ENCODE measurements at places on chromosomes 5 and 9.

DNA sequence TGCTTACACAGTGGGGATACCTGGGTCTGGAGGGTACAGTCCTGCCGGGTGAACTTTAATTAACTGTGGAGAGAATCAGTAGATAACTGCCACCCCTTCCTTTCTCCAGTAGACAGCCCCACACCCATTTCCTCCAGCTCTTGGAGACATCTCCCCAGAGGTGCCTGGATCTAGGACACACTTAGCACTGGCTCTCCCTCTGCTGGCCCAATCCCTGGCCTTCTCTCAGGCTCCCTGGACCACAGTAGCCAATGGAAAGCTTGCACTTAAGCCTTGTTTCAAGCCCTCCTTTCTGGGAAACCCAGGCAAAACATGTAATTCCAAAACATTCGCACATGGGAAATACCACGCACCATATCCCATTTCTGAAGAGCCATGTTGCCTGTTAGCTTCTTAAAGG lies 169.2 kb upstream of the GAS1 start:
- DNase-seq = no peak

- DNase-seq = no peak
Observed at GRCh38 chr5:95818181-95819147, 4.1 kb downstream of the GLRX start.

DNA sequence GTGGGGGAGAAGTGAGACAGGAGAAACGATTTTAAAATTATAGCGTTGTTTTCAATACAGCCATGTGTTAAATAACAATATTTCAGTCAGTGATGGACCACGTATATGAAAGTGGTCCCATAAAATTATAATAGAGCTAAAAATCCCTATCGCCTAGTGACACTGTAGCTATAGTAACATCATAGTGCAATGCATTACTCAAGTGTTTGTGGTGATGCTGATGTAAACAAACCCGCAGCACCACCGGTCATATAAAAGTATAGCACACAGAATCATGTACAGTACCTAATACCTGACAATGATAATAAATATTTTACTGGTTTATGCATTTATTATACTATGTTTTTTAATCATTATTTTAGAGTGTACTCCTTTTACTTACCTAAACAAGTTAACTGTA lies 407.4 kb upstream of the SEMA6A start:
- no peak for DNase-seq

DNA sequence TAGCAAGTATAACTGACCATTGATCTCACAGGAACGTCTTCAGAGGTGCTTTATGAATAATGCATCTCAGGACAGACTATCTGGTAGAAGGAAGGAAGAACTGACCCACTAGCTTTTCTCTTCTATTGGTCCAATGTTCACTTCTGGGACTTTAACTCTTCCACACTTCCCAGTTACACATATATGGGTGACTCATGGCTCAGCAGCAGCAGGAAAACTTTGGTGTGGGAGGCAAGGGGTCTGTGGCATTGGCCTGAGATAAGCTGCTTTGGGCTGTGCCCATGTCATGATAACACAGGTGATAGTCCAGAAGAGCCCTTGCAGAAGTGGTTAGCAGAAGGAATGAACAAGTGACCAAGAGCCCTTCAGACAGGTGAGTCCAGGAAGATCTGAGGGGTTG lies 148.8 kb downstream of the RAB3C start:
- DNase-seq = no peak

GRCh38 chr5:5006548-5006947 lies 133.6 kb upstream of the ADAMTS16 start:
- DNase-seq = no peak

DNA sequence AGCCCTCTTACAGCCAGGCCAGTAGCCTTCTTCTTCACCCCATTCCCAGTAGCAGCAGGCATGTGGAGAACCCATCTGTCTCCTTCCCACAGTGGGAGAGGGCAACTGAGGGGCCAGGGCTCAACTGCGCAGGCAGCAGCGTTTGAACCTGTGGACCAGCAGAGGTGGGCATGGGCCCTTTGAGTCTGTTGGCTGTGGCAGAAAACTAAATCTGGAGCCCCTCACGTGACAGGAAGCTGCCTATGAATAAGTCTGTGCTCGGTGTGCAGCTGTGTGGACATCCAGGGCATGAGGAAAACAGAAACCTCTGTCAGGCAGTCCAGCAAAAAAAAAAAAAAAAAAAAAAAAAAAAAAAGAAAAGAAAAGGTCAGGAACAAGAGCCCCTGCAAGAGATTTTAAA lies 189.2 kb upstream of the NR3C1 start:
- no peak for DNase-seq

DNA sequence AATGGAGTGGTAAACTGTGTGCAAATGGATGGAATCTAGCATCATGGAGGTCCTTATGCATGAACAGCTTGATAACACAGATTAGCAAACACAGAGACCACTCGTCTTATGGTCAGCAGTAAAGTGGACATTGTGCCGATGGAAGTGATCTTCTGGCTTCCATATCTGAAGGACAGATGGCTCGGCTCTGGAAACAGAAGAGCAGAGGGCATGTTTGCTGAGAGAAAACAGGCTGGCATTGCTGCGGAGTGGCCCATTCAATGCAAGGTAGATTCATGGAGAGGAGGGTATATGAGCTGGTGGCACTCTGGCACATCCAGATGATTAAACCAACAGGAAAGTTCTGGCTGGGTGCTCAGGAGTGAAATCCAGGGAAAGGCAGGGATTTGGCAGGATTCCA lies 513.2 kb downstream of the DIRAS2 start:
- no peak for DNase-seq

- no peak for DNase-seq
Observed at GRCh38 chr5:177496727-177497291, 595 bp downstream of the PDLIM7 start.

- DNase-seq = no peak
Observed at GRCh38 chr9:34568774-34569173, 20.8 kb downstream of the CNTFR start.

- DNase-seq = no peak
Observed at GRCh38 chr9:76772686-76773445, 8.6 kb downstream of the PCA3 start.

- DNase-seq = no peak
Observed at GRCh38 chr9:131233995-131234394, 42.3 kb downstream of the FAM78A start.

DNA sequence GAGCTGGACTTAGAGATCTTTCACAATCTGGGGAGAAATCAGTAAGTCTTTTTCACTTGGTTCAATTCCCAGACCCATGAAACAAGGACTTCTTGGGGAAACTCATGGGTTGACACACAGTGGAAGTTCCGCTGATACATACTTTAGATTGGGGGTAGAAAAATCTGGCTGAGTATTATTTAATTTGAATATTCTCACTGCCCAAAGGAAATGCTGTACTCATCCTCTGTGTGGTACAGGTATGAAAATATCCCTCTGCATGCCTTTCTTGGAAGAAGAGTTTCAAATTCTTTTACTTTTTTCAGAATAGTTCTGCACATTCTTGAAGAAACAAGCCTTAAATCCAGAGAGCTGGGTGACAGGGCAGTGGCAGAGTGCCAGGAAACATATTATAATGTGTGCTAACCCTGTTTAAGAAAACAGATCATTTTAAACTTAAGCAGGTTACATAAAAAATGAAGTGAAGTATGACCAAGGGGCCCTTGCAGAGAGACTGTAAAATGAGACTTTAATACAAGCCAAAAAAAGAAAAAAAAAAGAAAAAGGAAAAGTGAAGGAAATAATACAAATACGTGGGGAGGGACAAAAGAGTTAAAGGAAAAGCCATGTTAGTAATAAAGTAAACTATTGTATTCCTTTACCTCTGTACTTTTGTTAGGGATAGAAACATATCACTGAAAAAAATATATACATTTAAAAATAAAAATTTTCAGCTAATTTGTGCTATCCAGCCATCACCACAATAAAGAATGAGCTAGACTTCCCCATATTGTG lies 173.4 kb upstream of the NR3C1 start:
- no peak for DNase-seq

- DNase-seq = no peak
Observed at GRCh38 chr9:107782789-107783188, 293.2 kb upstream of the KLF4 start.

GRCh38 chr9:27791311-27791710 lies 218.0 kb upstream of the C9orf72 start:
- DNase-seq = no peak

- DNase-seq = no peak
Observed at GRCh38 chr5:142922223-142922952, 152.2 kb downstream of the ARHGAP26 start.

- DNase-seq = no peak
Observed at GRCh38 chr5:91219803-91220371, 163.2 kb downstream of the ARRDC3 start.

DNA sequence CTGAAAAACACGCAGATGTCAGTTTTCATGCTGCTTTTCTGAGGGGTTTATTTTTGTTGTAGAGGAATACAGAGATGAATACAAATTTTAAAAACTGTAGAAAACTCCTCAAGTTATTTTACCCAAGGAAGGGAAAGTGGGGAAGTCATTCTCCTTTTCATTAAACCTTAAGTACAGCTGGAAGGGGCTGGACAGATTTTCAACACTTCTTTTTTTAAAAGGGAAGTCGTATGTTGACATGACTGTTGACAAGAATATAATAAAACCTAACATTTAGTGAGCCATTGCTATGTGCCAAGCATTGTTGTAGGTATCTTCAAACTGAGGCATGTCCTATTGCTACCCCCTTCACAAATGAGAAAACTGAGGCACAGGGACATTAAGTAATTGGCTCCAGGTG lies 235.7 kb upstream of the ELL2 start:
- no peak for DNase-seq

DNA sequence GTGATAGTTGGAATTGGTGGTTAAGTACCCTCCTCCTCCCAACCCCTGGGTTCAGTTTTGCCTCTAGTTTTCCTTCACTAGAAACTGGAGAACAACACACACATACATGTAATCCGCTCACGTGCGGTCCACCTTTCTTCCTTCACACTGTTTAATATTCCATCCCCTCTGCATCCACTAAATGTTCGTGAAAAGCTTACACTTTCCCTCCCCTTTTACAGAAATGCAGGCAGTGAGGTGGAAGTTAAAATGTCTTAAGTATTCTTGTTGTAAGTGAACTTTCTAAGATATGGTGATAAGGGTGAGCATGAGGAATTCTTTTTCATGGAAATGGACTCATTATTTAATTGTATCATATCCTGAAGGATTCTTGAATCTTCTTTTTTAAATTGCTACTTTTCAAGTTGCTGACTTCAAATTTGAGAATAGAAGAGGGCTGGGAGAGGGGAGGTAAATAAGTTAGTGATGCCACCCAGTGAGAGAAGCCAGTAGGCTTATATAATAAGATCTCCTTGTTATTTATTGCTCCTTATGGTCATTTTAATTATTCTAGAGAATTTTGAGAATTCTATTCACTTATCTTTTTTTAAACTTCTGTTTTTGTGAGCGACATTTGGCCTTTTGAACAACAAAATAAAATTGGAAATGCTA lies 90.2 kb downstream of the TLE4 start:
- no peak for DNase-seq

DNA sequence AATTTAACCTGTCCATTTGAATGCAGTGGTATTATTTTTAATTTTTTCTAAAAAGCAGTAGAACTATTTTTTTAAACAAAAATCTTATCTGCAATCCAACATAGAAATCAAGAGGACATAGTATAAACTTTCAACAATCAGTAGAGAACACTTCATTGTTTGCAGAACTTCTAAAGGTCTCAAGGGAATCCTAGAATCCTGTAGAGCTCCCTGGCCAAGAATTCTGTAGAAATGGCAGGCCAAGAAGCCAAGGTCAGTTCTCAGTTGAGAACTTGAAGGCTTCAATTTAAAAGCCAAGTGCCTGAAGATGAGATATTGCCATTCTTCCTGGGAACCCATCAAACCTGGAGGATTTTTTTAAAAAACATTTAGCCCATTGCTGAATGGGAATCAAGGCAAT lies 199.2 kb upstream of the KLF4 start:
- DNase-seq = no peak

GRCh38 chr5:173835131-173835530 lies 53.0 kb upstream of the CPEB4 start:
- DNase-seq = no peak

GRCh38 chr9:33813712-33814641 lies 3.0 kb upstream of the UBE2R2 start:
- DNase-seq = no peak

DNA sequence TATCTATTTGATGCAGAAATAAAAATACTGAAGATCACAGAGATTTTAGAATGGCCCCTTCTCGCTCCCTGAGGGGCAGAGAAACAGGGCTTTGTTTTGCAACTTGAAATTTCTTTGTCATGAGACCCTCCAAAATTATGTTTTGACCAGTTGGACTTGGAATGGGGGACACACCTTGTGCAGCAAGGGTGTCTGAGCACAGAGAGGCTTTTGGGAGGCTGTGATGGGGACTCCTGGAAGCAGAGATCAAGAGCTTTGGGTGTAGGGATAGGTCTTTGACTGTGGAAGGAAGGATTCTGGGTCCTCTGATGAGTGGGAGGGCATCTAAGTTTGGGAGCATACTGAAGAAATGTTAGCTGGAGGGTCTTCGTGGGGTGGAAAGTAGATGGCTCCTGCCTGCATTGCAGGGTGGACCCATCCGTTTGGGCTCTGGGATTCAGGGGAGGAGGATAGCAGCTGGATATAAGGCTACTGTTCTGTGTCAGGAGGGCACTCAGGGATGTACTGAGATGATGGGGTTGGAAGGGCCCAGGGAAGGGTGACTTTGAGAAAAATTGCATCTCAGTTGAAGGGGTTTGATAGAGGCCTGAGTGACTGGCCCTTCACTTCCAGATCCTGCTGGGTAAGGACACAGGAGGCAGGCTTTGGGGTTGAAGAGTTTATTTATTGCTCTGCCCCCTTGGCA lies 1.8 kb upstream of the MYORG start:
- DNase-seq = no peak

DNA sequence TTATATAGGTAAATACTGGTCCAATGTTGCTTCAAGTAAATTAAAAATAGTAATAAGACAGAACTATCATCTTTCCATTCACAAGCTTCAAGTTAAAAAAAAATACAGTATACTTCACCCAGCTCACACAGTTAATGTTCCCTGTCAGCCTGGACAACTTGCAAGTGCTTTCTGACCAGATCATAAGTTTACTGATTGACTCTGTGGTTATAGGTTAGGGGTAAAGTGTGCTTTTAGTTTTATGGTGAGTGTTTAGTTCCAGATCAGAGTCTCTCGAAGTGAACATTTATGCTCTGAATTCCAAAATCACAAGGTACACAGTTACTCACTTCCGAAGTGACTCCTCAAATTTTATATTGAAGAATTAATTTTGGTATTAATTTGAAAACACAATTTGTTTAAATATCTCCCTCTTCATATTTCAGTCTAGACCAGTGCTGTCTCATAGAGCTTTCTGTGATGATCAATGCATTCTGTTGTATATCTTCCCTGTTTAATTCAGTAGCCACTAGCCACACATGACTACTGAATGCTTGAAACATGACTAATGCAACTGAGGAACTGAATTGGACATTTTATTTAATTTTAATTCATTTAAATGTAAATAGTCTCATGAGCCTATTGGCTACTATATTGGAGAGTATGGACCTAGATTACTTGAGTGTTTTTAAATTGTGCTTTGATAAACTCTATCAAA lies 90.7 kb downstream of the MEF2C start:
- DNase-seq = no peak

All from effector CD8-positive, alpha-beta T cell (primary cell).